Endothelial cell of coronary artery (primary cell): ENCODE measurements at places on chromosomes 3 and 15. TPM values are rescaled to one million over a fixed set of nuclear protein-coding genes. Genes with fewer than 3 reads are reported as not detected.

MAPK6 gene
- 32.0 and 32.6 TPM in 2 replicates for total RNA-seq

CCR4 gene
- 0.09 TPM in 2 replicates for total RNA-seq

MYRIP gene
- 5.5 and 8.3 TPM in 2 replicates for total RNA-seq

MAGEL2 gene
- 0.09 TPM in 1 of 2 replicates, not detected in the other for total RNA-seq

HAPLN3 gene
- total RNA-seq = 6.5 and 22.1 TPM in 2 replicates

SPSB4 gene
- not detected in 2 replicates for total RNA-seq

GNAT1 gene
- total RNA-seq = 0.54 TPM in 1 of 2 replicates, not detected in the other

TMEM108 gene
- 0.09 and 0.38 TPM in 2 replicates for total RNA-seq

OPA1 gene
- total RNA-seq = 71.3 and 76.4 TPM in 2 replicates

CASR gene
- not detected in 2 replicates for total RNA-seq

C2CD4A gene
- 0.94 and 1.5 TPM in 2 replicates for total RNA-seq

SOX2 gene
- total RNA-seq = not detected in 2 replicates

FRMD5 gene
- 11.7 and 27.5 TPM in 2 replicates for total RNA-seq

GABRR3 gene
- not detected in 2 replicates for total RNA-seq

SLC49A4 gene
- total RNA-seq = 8.7 and 12.6 TPM in 2 replicates
